ENCODE measurements at places on chromosomes 11 and 22. TPM values are rescaled to one million over a fixed set of nuclear protein-coding genes. Genes with fewer than 3 reads are reported as not detected.

GRCh38 chr11:62393061-62393611 is 25.7 kb upstream of the SCGB1A1 start:
- H3K36me3 ChIP-seq = no peaks in the 10 kb centered on the region
- H3K27ac ChIP-seq = peak overlapping the region; percentile 83
- peaks cover 28% of the 10 kb centered on the region for H3K4me1 ChIP-seq
- H3K4me3 ChIP-seq = no peak overlapping the region
- no peak for DNase-seq

DNA sequence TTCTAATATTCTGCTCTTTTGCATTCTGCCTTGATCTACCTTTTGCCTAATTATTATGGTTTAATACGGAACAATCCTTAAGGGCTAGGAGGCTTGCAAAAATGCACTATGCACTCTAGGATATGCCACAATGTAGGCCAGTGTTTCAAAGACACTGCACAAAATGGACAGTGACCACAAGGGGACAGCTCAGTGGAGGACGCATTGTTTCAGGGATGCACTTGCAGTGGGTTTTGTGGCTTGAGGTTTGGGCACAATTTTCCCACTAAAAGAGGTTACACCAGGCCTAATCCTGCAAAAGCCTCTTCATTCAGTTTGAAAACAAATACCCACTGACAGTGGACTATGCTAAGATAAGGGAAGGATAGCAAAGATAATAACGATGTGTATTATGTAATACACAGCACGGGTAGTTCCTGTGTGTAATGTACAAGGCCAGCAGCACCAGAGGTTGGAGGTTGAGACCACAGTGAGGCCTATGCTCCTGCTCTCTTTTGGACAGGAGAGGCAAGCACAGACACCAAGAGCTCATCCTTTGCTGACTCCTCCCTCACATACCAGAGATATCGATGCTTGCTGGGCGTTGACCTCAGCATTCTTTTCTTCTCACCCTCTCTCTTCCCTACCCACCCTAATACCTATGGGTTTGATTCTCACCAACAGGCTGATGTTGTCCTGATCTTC is 12.7 kb downstream of the MAP6 start:
- no peak overlapping the region for H3K27ac ChIP-seq
- H3K27me3 ChIP-seq = peaks cover 26% of the 10 kb centered on the region
- H3K36me3 ChIP-seq = no peaks in the 10 kb centered on the region

DNA sequence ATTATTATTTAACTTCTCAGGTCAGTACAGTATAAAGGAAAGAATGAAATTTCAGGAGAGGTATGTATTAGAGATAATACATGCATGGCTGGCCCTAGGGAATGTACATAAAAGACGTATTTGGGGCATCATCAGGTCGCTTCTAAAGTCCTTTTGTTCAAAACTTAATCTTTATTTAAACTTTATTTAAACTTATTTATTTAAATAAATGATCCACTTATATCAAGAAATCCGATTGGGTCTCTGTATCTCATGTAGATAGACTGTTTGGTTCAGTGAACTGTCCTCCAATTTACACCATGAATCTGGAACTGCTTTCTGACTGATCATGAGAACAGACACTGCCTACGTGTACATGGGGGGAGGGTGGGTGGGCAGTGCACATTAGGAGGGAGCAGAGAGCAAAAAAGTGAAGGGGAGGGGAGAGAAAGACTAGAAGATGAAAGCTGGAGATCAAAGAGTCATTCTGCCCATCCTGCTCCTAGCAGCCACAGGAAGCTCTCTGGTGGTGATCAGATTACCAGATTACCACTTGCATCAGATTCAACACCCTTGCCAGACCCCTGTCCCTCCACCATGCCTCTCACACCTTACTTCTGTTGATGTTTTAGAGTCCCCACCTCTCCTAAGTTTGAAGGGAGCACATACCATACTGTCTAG is 92.1 kb upstream of the MTMR2 start:
- peak overlapping the region; percentile 79 for H3K4me3 ChIP-seq
- H3K4me1 ChIP-seq = peaks cover 69% of the 10 kb centered on the region
- H3K36me3 ChIP-seq = no peaks in the 10 kb centered on the region
- H3K27me3 ChIP-seq = no peaks in the 10 kb centered on the region

DNA sequence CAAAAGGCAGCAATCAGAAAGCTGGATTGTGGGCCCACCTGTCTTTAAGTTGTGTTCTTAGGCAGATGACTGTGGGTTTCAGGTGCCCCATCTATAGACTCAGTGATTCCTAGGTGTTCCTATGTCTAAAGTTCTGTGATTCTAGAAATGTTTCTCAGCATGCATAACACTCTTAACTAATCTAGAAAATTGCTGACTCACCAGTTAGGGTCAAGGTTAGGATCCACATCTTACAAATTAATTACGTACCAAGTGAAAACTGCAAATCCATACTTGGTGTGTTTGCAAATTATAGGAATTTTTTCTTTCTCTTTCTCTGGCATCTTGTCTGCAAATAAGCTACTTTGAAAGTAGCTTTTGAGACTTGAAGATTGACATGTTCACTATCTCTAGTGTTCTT is 7.7 kb downstream of the CECR2 start:
- H3K36me3 ChIP-seq = no peaks in the 10 kb centered on the region
- H3K27me3 ChIP-seq = peaks cover 15% of the 10 kb centered on the region
- DNase-seq = no peak
- no peaks in the 10 kb centered on the region for H3K4me1 ChIP-seq

GRCh38 chr22:43828998-43829782 is 17.1 kb upstream of the EFCAB6 start:
- peaks cover 12% of the 10 kb centered on the region for H3K27me3 ChIP-seq
- no peaks in the 10 kb centered on the region for H3K4me1 ChIP-seq
- H3K27ac ChIP-seq = no peak overlapping the region

GRCh38 chr11:65427691-65428577 is 5.3 kb downstream of the NEAT1 start:
- peaks cover 73% of the 10 kb centered on the region for H3K4me1 ChIP-seq
- peak overlapping the region; percentile 99 for H3K27ac ChIP-seq
- peak overlapping the region; percentile 97 for H3K4me3 ChIP-seq
- peak; percentile 30 for DNase-seq

- peaks cover 33% of the 10 kb centered on the region for H3K36me3 ChIP-seq
- H3K27me3 ChIP-seq = no peaks in the 10 kb centered on the region
- H3K4me1 ChIP-seq = peaks cover 25% of the 10 kb centered on the region
Measured at GRCh38 chr11:2825261-2825888, 60.2 kb downstream of the CDKN1C start.

- no peak overlapping the region for H3K4me3 ChIP-seq
- H3K27me3 ChIP-seq = no peaks in the 10 kb centered on the region
- no peak for DNase-seq
- peaks cover 24% of the 10 kb centered on the region for H3K4me1 ChIP-seq
Measured at GRCh38 chr11:63611395-63611747, 2.9 kb downstream of the PLAAT3 start.

DNA sequence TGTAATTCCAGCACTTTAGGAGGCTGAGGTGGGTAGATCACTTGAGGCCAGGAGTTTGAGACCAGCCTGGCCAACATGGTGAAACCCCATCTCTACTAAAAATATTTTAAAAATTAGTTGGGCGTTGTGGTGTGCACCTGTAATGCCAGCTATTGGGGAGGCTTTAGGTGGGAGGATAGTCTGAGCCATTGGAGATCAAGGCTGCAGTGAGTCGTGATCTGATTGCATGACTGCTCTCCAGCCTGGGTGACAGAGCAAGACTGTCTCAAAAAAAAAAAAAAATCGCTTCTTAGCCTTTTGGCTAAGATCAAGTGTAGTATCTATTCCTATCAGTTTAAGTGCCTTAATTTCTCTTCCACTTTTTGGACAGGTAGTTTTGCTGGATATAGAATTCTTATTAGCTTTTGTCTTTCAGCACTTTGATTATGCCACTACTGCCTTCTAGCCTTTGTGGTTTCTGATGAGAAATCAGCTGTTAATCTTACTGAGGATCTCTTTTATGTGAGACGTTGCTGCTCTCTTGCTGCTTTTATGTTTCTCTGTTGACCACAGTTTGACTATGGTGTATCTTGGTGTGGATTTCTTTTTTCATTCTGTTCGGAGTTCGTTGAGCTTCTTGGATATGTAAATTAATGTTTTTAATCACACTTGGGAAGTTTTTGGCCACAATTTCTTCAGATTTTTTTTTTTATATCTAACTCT is 24.7 kb downstream of the CHEK1 start:
- H3K27me3 ChIP-seq = no peaks in the 10 kb centered on the region
- H3K4me3 ChIP-seq = no peak overlapping the region
- H3K36me3 ChIP-seq = no peaks in the 10 kb centered on the region
- H3K27ac ChIP-seq = no peak overlapping the region
- no peak for DNase-seq
- peaks cover 5% of the 10 kb centered on the region for H3K4me1 ChIP-seq

ENTHD1 gene
- total RNA-seq = 0.26 TPM

MAP6 gene
- not detected for total RNA-seq

RBMXL2 gene
- total RNA-seq = not detected

NCF4 gene
- total RNA-seq = 3.1 TPM

NELL1 gene
- not detected for total RNA-seq

CD3E gene
- total RNA-seq = 564 TPM

ADAMTS8 gene
- total RNA-seq = not detected

TBX10 gene
- not detected for total RNA-seq

Measured in naive thymus-derived CD8-positive, alpha-beta T cell (primary cell).